ENCODE measurements at places on chromosomes 6 and 20.

GRCh38 chr20:1860446-1860845, 34.8 kb upstream of the SIRPA start:
- no peak for DNase-seq

DNA sequence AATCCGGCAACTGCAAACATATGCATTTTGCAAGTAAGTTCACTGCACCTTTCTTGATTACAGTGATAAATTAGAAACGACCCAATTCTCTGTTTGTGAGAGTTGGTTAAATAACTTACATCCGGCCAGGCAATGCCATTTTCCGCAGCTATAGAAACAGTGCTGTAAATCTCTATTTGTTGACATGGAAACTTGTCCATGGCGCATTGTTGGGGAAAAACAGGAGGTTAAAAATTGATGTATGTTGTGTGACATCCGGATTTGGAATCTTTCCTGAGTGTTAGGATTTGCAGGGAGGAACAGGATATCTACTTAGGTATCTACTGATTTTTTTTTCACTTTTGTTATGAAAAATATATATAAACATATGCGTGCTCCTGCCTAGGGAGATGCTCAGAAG, 66.5 kb downstream of the DLGAP4 start:
- DNase-seq, result no peak

DNA sequence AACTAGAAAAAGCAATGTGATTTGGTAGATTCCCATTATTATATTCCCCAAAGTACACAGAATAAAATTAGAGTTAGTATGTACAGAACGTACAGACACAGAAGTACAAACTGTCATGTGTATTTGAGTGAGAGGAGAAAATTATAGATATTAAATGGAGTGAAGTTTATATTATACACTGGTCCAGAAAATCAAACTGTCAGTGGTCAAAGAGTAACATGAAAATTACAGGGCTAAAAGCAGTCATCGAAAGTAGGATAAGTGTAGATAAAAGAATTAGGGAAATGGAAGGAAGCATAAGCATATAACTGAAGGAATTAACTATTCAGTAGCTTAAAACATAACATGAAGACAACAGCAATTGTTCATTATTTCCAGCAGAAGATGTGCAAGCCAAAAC, 30.3 kb downstream of the SEL1L2 start:
- DNase-seq, result no peak

GRCh38 chr20:32251470-32251869, 26.0 kb upstream of the KIF3B start:
- DNase-seq, result no peak

- no peak for DNase-seq
Measured at GRCh38 chr6:25290306-25291060, 11.3 kb downstream of the CARMIL1 start.

DNA sequence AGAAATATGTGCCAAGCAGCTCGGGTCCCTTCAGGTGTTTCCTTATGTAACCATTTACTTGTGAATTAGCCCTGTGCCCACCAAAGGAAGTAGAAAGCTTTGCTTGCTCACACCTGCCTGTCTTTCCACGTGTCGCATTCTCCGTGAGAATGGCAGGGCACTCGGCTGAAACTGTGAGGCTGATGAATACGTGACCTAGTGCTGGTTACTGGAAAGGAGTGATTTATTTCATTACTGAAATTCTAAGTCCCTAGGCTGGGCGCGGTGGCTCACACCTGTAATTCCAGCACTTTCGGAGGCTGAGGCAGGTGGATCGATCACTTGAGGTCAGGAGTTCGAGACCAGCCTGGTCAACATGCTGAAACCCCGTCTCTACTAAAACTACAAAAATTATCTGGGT, 45.9 kb upstream of the TULP1 start:
- DNase-seq, result no peak

DNA sequence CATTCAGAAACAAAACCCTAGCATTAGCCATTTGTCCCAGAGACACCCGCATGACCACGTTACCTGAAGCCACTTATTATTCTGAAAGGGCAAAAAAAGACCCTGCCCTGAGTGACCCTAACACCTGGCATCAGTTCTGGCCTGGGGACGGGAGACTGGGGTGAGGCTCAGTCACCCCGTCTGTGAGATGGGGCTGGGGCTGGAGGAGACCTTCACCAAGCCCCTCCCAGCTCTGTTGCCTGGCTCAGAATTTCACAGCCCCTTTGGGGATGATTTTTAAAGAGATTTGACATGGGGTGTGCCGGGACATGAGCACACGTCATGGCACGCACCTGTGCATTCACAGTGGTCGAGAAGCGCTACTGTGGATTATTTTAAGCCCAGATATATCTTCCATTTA, 1.4 kb upstream of the BPIFB6 start:
- DNase-seq, result no peak

GRCh38 chr6:46690911-46691451, 3.3 kb downstream of the TDRD6 start:
- no peak for DNase-seq

DNA sequence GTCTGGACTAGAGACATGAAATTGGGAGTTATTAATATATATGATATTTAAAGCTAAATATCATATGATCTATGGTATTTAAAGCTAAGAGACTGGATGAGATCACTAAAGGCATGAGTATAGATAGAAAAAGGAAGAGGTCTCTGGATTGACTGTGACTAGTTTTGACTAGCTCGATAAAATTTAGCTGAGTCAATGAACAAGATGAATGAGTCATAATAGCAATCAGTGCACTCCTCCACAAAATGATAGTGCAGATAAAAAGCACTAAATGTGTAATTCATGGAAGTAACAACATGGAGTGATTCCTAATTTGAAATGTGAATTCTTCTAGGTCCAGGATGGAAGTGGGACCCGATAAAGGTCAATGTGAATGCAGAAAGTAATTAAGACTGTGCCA, 127.4 kb downstream of the PFDN4 start:
- no peak for DNase-seq

- no peak for DNase-seq
Measured at GRCh38 chr6:125512621-125513020, 210.9 kb upstream of the HDDC2 start.

- DNase-seq, result no peak
Measured at GRCh38 chr6:43951063-43951755, 176.0 kb downstream of the MRPL14 start.

- no peak for DNase-seq
Measured at GRCh38 chr6:30875244-30876038, 8.9 kb upstream of the DDR1 start.

- DNase-seq, result no peak
Measured at GRCh38 chr6:7451326-7451725, 61.7 kb downstream of the RIOK1 start.

DNA sequence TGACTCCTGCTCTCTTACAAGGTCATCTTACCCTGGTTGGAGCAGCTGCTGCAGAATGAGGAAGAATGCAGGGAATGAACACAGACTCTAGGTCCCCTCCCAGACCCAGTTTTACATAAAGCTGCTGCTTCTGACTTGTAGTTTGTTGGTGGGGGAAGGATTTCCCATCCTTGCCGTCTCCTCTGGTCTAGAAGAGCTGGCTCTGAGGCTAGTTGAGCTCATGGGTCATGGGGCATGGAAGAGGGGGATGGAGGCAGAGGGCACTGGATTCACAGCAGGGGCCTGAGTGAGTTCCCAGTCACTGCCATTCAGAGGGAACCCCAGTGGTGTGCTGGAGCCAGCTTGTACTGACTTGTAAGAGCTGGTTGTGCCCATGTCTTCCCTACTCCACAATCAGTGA, 9.2 kb upstream of the GUCA1A start:
- DNase-seq, result no peak

DNA sequence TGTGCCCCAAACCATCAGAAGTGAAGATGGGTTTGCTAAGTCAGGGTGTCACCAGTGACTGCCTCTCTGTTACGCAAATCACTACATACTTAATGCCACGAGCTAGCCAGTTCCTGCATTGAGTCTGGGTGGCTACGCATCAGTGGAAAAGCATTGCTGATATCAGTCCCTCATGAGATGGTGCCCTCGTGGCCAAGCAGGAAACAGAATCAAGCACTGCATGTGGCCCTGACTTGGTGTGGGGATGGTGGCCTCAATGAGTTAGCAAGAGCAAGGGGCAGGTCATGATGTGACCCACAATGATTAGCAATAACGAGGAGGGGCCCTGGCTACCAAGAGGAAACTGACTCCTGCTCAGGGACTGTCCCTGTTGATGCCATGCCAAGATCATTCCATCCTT, 51.6 kb upstream of the FNDC1 start:
- DNase-seq, result no peak

DNA sequence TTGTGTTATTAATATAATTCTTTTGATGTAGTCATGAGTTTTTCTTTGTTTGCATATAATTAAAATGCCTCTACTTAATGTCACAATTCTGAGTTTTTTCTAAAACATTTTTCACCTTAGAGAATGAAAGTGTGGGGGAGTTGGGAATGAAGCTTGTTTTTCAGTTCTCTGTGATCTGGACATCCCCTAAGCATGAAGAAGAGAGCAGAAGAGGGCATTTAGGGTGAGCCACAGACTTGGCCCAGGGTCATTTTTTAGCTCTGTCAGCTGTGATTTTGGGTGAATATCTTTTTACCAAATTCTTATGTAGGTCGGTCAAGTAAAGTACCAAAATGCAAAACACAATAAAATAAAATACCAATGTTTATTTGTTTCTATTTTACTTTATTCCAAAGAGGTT, 3.9 kb downstream of the OTOR start:
- no peak for DNase-seq

DNA sequence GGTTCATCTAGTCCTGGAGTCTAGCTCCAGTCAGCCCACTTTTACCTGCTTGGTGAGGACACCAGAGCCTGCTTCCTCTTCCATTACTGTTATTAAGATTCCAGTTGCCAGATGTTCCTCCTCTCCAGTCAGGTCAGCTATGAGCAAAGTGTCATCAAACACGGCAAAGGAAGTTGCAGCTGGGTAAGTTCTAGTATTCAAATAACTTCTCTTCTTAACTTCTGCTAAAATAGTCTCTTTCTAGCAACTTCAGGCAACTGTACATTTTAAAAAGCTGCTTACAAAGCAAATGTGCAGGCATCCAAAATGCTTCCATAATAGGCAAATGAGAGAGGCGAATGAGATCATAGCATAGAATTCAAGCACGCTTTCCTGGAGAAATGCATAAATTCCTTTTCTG, 18.4 kb upstream of the MRPS18A start:
- DNase-seq, result no peak

DNA sequence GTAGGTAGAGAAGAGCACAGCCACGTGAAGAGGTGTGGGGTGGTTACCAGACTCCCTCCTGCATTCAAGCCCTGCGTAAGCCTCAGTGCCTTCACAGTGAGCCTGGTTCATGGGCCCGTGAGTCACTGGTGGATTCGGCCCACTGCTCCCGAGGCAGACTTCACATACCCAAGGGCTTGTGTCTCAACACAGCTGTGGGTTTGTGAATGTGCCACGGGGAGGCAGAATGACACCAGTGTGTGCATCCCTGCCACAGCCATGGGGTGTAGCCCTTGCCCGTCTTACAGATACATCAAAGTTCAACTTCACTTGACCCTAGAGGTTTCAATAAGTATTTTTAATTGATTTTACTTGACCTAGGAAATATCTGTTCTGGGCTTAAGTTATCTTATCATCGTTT, 108.5 kb downstream of the MAP3K4 start:
- DNase-seq, result no peak

DNA sequence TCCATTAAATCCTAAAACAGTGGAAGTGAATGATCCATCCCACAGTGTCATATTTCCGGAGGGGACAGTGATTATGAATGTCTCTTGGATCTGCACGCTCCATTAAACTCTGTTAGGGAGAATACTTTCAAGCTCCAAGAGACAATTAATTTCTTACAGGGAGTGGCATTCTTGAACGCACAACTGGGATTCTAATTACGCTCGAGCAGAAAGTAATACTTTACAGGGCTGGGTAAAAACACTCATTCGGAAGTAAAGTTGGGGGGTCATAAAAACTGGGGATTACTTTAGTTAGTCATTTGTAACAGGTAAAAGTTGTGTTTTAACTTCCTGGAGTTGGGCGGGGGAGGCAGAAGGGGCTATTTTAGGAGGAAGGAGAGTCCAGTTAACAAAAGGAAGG, 151.8 kb downstream of the ZFP64 start:
- no peak for DNase-seq

DNA sequence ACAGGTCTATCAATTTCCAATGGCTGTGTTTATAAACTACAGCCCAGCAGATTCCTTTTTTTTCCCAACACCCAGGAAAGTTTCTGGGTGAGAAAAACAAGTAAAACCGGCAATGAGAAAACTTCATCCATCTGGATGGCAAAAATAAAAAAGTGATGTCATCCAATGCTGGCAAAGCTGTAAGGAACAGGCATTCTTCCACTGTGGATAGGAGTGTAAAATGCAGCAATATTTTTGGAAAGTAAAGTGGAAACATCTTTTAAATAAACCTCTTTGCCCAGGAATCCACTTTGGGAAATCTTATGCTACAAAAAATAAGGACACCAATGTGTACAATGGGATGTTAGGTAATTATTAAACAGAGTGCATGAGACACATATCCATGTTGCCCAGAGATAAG, 102.1 kb upstream of the NT5E start:
- no peak for DNase-seq

GRCh38 chr20:9348747-9349146, 165.6 kb upstream of the LAMP5 start:
- DNase-seq, result no peak

- DNase-seq, result no peak
Measured at GRCh38 chr20:33673410-33674293, 576 bp downstream of the NECAB3 start.

DNA sequence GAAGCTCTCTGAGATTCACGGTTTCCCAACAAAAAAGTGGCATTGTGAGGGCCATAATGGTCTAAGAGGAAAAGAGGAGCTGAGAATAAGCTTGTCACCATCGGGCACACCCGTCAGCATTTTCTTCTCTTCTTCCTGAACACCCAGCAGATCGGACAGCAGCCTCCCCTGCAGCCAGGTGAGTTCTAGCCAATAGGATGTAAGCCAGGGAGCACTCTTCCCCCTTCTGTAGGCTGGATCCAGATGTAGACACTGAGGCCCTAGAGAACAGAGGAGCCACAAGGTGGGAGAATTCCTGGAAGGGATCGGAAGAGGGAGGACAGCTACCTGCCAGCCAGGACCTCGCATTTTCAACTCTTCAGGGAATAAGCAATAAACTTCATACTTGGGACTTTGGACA, 228.0 kb downstream of the SYNDIG1 start:
- DNase-seq, result no peak

DNA sequence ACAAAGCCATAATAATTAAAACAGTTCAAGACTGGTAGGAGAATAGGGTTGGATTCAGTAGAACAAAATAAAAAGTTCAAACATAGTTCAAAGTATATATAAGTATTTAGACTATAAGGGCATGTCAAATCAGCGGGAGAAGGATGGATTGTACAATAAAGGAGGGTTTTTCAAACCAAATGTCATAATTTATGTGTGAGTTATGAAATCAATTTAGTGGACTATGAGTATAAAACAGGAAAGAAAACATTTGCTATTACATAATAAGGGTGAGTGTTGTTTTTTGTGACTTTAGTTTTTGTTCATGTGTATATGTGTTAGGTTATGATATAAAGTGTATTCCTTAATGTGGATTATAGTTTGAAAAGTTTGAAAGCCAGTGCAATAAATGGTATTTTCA, 10.6 kb downstream of the ORC3 start:
- no peak for DNase-seq

GRCh38 chr20:55540486-55540885, 464.8 kb downstream of the CBLN4 start:
- no peak for DNase-seq

- no peak for DNase-seq
Measured at GRCh38 chr20:23520185-23520584, 29.3 kb downstream of the CST8 start.
